ENCODE measurements at places on chromosomes 6 and 20. TPM values are rescaled to one million over a fixed set of nuclear protein-coding genes. Genes with fewer than 3 reads are reported as not detected.

DNA sequence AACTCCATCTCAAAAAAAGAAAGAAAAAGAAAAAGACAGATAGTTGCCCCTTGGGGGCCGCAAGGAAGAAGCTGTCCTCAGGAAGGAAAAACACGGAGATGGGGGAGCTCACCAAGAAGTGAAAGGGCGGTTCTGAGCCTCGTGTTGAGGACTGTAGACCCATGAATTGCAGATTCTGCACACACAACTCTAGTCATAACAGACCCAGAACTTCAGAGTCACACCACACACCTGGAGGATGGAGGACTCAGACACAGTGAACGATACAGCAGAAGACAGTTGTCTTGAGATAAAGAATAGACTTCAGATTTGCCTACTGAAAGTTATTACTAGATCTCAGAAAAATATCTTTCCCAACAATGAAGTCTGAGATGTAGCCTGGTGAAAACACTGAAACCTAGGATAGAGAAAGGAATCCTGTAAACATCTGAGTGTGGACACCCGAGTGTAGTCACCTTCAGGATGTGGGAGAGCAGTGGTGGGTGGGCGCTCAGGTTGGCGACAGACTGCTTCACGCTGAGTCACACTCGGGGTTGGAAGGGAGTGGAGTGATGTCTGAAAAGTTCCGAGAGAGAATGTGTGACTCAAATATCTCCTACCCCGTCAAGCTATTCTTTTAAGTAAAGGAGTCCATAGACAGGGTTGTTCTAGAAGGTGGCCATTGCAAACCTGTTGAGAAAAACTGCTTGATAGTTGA, 88.1 kb downstream of the MAP3K4 start:
- no peak for DNase-seq
- H3K4me3 ChIP-seq, result no peak overlapping the region
- no peaks in the 10 kb centered on the region for H3K27me3 ChIP-seq
- H3K36me3 ChIP-seq, result peaks cover 77% of the 10 kb centered on the region

DNA sequence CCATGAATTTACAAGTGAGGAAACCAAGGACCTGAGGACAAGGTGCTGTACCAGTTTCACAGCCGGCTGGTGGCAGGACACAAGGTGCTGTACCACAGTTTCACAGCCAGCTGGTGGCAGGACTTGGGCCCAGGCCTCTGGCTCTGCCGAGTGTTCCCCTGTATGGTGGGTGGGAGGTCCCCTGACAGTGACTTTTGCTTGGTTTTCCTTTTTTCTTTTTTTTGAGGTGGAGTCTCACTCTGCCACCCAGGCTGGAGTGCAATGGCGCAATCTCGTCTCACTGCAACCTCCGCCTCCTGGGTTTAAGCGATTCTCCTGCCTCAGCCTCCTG, 212.4 kb downstream of the LY86 start:
- H3K27me3 ChIP-seq, result no peaks in the 10 kb centered on the region
- no peak for DNase-seq
- H3K27ac ChIP-seq, result no peak overlapping the region
- H3K4me1 ChIP-seq, result no peaks in the 10 kb centered on the region
- H3K4me3 ChIP-seq, result no peak overlapping the region

- no peak overlapping the region for H3K27ac ChIP-seq
- no peaks in the 10 kb centered on the region for H3K36me3 ChIP-seq
- H3K4me1 ChIP-seq, result no peaks in the 10 kb centered on the region
- H3K27me3 ChIP-seq, result no peaks in the 10 kb centered on the region
- DNase-seq, result no peak
Observed at GRCh38 chr6:18763086-18763485, 375.9 kb downstream of the RNF144B start.

The ESR1 gene
- not detected for total RNA-seq

The SYNDIG1 gene
- 5.5 TPM for total RNA-seq

The GRIK2 gene
- 1.00 TPM for total RNA-seq

GRCh38 chr20:3784216-3784853, 2.2 kb downstream of the CENPB start:
- peaks cover 11% of the 10 kb centered on the region for H3K36me3 ChIP-seq
- peaks cover 26% of the 10 kb centered on the region for H3K27me3 ChIP-seq
- no peak for DNase-seq
- H3K4me3 ChIP-seq, result peak overlapping the region; percentile 78
- no peak overlapping the region for H3K27ac ChIP-seq
- no peaks in the 10 kb centered on the region for H3K4me1 ChIP-seq

The GINM1 gene
- 22.6 TPM for total RNA-seq

DNA sequence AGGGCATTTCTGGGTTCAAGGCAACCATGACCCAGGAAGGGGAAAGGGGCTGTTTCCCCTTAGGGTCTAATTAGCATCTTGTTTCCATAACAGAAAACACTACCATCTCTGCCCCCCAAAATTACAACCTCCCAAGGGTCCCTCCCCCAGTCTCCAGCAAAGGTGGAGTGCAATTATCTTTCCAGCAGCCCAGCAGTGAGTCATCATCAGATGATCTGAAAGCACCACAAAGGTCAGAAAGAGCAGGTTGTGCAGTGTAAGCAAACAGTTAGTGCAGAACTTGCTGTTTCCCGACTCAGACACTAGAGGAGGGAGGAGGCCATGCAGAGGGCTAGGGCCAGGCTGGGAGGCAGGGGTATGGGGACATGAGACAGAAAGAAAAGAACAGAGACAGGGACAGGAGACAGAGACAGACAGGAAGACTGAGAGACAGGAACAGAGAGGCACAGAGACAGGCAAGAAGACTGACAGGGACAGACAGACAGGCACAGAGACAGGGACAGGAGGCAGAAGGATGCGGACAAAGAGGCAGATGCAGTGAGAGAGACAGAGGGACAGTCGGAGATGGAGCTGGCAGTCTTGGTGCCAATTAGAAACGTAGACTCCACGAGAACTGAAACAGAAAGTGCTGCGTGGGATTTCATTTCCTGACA, 62.5 kb downstream of the PYGB start:
- H3K27me3 ChIP-seq, result no peaks in the 10 kb centered on the region
- no peaks in the 10 kb centered on the region for H3K4me1 ChIP-seq
- H3K36me3 ChIP-seq, result no peaks in the 10 kb centered on the region
- DNase-seq, result no peak

The TRDN gene
- 138 TPM for total RNA-seq

DNA sequence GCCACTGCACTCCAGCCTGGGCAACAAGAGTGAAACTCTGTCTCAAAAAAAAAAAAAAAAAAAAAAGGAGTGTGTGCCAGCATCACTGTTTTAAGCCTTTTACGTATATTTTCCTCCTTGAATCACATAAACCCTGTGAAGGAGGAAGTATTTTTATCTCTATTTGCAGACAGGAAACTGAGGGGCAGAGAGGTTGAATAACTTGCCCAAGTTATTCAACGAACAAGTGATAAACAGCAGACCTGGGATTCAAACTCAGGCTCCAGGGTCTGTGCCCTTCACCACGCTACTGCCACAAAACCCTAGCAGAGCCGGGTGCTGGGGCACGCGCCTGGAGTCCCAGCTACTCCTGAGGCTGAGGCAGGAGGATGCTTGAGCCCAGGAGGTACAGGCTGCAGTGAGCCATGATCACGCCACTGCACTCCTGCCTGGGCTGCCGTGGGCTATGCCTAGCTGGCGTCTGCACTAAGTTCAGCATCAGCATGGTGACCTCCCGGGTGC, 9.4 kb upstream of the AVP start:
- H3K36me3 ChIP-seq, result no peaks in the 10 kb centered on the region
- peaks cover 27% of the 10 kb centered on the region for H3K27me3 ChIP-seq
- no peaks in the 10 kb centered on the region for H3K4me1 ChIP-seq
- no peak overlapping the region for H3K27ac ChIP-seq
- H3K4me3 ChIP-seq, result no peak overlapping the region

DNA sequence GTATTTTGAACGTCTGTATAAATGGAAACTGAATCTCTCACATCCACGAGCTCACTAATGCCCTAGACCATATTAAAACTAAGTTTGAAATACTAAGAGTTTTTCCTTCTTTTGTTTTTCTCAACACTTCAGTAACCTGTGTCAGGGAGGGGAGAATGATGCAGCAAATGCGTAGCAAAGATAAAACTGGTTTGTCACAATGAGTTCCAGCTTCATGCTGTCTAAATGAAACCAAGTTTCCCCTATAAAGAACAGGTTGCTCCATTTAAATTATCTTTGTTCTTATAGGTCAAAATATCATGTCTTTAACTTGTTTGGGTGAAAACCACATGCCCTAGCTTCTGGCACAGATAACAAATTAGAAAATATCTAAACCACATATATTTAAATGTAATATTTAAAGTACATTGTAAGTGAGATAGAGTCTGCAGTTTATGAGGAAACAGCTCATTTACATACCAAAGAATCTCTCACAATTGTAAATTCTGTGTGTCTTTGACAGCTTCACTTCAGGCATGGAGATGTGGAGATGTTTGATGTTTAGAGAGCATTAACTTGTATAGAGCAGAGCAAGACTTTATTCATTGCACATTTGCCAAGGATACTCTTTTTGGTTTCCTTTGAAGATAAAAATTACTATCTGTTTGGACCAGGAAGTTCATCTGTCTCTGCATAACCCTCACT, 7.3 kb downstream of the TRDN start:
- no peaks in the 10 kb centered on the region for H3K4me1 ChIP-seq
- no peak for DNase-seq
- H3K4me3 ChIP-seq, result no peak overlapping the region
- no peaks in the 10 kb centered on the region for H3K36me3 ChIP-seq

Measured in endodermal cell (in vitro differentiated cells).